ENCODE measurements at places on chromosomes 7 and 10.

- DNase-seq = peak; percentile 84
Measured at GRCh38 chr10:121927841-121928527, at the start of gene ATE1. Gene ATE1 (minus strand): TSS chr10:121928031. CDS start chr10:121927949, 82 bp downstream.

DNA sequence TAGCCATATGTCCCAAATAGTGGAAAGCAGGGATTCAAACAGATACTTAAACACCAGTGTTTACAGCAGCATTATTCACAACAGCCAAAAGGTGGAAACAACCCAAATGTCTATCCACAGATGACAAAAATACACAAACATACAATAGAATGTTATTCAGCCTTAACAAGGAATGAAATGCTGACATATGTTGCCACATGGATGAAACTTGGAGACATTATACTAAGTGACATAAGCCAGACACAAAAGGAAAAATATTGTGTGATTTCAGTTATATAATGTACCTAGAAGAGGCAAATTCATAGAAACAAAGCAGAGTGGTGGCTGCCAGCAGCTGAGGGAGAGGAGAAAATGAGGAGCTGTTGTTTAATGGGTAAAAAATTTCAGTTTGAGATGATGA is 533.9 kb upstream of the FZD8 start:
- DNase-seq = no peak

DNA sequence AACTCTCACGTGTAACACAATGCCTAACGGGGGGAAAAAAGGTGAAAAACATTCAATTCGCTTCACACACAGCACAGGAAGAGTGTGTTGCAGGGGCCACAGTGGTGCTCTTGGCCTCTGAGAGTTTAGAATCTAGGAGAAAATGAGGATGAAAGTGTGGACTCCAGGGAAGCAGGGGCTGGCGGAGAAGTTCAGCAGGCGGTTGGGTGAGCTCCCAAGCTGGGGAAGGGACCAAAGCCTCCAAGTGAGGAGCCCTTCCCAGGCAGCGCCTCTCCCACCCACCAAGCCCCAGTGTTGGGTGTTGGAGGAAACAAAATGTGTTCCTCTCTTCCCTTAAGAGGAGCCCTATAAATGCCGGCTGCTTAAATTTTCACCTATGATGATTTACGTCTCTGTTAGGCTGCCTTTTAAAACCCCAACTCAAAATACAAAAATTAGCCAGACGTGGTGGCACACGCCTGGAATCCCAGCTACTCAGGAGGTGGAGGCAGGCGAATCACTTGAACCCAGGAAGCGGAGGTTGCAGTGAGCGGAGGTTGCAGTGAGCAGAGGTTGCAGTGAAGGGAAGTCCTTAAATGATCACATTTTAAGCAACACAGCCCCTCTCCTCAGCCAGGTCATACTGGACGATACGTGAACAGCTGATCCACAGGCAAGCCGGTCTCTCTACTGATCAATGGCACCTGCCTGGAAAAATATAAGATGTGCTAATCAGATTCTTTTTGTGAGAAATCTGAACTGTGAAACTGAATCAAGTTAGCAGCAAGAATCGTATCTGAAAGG is 735.2 kb downstream of the PARD3 start:
- no peak for DNase-seq

DNA sequence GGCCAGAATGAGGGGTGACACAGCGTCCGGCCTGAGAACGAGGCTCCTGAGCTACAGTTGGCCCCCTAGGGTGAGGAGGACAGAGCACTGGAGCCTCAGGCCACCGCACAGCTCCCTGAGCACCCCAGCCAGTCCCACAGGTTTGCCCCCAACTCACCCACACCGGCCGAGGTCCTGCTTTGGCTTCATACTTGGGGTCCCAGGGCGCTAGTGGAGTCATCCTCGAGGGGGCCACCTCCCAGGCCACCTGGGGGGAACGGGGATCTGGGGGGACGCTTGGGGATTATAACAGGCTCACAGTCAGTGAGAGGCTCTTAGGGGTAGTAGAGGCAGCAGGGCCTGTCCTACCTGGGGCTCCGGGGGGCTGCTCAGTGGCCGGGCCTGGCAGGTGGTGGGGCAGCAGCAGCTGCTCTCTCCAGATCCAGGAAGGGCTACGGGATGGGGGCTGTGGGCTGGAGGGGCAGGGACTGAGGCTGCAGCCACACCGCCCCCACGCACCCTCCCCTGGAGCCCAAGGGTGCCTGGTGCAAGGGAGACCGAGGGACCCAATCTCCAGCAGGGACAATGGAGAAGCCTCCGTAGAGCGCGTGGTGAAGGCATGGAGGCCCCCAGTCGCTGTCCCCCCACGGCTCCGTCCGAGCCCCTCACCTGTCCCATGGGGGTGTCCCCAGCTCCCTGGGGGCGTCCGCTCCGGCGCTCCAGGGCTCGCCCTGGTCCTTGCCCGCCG is 588 bp downstream of the SAP25 start:
- DNase-seq = no peak

GRCh38 chr10:52221923-52222322 is 92.2 kb upstream of the DKK1 start:
- no peak for DNase-seq

- DNase-seq = no peak
Measured at GRCh38 chr10:77537720-77538373, 99.8 kb downstream of the KCNMA1 start.

GRCh38 chr10:75612904-75613684 is 181.7 kb downstream of the LRMDA start:
- DNase-seq = no peak

- DNase-seq = no peak
Measured at GRCh38 chr10:131851346-131851745, 49.5 kb upstream of the PPP2R2D start.

Data from PC-3 (cell line).